HAP-1 (cell line): ENCODE measurements at places on chromosomes 12 and 14.

DNA sequence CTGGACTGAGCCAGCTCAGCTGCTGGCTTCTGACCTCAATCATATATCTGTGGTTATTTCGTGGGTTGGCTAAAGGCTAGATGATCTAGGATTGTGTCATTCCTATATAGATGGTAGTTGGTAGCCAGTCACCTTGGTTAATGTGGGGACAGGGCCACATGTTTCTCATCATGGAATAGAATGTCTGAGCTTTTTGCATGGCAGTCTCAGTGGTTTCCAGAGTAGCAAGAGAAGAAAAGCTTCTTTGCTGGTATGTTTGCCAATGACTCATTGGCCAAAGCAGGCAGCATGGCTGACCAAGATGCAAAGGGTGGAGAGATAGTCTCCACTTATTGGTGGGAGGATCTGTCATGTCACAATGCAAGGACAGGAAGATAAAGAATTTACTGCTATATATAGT lies 746.4 kb upstream of the FLRT2 start:
- DNase-seq = no peak

DNA sequence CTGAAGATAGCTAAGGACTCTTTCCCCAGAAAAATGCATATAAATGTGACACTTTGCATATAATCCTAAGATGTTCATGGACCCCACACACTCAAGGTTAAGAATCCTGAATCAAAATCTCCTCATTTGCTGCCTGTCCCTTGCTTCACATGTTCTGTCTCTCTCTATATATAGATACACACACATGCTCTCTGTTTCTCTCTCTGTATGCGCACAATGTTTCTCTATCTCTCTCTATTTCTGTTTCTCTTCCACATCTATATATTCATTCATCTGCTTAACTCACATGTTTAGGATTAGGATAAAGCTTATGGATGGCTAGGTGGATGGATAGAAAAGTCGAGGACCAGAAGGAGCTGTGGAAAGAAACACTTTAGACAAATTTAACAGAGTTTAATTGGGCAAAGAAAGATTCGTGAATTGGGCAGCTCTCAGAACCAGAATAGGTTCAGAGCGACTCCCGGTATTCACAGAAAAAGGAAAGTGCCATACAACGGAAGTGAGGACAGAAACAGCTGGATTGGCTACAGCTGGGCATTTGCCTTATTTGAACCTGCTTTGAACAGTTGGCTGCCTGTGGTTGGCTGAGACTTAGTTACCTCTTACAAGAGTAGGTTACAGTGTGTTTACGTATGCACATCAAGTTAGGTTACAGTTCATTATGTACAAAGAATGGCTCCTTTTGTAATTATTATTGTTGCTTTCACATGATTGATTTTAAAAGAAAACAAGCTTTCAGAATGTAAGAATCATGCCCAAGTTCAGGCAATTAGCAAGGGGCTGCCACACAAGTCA lies 57.6 kb downstream of the EMP1 start:
- DNase-seq = peak; percentile 25

- DNase-seq = no peak
Measured at GRCh38 chr12:12996209-12996608, 3.9 kb downstream of the HEBP1 start.

- DNase-seq = peak; percentile 62
Measured at GRCh38 chr14:99231850-99232713, 39.9 kb downstream of the BCL11B start.

DNA sequence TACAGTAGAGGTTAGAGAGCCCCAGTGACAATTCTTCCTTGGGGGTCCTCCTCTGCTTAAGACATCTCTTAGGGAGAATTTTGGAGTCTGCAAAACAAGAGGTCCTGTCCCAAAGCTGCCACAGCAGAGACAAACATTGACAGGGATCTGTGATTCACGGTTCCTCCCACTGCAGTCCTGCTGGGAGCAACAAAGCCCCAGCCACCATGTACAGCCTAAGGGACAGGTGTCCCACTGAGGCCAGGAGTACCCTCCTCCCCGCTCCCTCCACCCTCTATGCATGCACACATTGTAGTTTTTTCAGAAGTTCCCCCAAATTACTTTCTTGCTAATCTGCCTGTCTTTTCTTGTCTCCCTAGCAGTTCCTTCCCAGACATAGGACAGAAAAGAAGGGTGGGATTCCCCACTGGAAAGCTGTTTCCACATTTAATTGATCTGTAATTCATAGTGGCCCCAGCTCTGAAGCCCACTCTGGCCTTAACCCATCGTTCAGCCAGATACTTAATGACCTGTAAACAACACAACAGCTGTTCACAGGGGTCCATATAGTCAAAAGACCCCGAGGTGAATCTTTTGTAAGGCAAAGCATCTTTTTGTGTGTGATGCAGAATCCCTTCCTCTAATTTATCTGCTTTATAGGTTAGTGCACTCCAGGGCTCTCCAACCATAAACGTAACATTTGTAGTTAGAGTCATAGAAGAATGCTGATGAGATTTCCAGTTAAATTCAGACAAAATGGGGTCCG lies 13.9 kb upstream of the PRICKLE1 start:
- DNase-seq = no peak

- no peak for DNase-seq
Measured at GRCh38 chr14:94631536-94632304, 19.5 kb downstream of the SERPINA3 start.

GRCh38 chr14:105286759-105287144 lies 14.0 kb downstream of the BRF1 start:
- no peak for DNase-seq

- no peak for DNase-seq
Measured at GRCh38 chr14:50999726-51000125, 55.4 kb upstream of the PYGL start.

DNA sequence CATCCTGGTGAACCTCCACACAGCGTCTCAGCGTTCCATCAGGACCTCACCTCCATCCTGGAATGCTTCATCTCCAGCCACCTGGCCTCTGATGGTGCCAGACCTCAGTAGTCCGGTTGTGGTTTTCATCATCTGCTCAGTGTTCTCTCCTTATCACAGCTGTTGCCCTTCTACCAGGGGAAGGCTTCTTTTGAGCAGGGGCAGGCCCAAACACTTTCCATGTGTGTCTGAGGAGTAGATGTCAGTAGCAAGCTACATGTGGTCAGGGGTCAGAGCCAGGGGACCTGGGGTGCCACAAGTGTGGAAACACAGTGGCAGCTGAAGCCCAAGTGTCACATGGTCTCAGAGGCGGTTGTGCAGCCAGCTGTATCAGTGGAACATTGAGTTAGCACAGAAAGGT lies 30.2 kb upstream of the FGD4 start:
- DNase-seq = no peak

- no peak for DNase-seq
Measured at GRCh38 chr12:52168019-52168717, 23.6 kb downstream of the KRT80 start.

- no peak for DNase-seq
Measured at GRCh38 chr14:23269193-23269592, 16.7 kb downstream of the HOMEZ start.
